ENCODE measurements at places on chromosomes 5 and 9.
A peak's percentile ranks its signal among the peaks of the same experiment; 100 is the strongest.

- DNase-seq = no peak
- peak overlapping the region; percentile 94 for H3K27ac ChIP-seq
- H3K36me3 ChIP-seq = peaks cover 3% of the 10 kb centered on the region
- H3K27me3 ChIP-seq = no peaks in the 10 kb centered on the region
- H3K4me3 ChIP-seq = peak overlapping the region; percentile 70
- H3K4me1 ChIP-seq = peaks cover 10% of the 10 kb centered on the region
Measured at GRCh38 chr9:121075251-121076036, 689 bp downstream of the CNTRL start.

DNA sequence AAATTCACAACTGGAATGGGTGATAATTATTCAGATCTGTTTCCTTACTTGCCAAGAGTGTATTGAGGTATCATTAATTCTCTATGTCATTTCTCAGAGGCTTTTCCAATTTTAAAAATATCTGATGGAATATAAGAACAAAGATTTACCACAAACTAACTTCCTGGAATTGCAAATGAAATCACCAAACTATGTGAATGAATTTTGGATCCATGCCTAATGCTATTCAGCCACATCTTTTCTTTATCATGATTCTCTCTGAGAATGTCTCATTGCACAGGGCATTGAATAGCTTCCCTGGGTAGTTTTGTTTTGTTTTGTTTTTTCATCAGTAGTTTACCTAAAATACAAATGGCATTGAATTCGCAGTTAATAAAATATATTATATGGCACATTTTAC lies 146.9 kb upstream of the FBN2 start:
- no peaks in the 10 kb centered on the region for H3K4me1 ChIP-seq
- no peaks in the 10 kb centered on the region for H3K27me3 ChIP-seq
- no peak for DNase-seq
- H3K36me3 ChIP-seq = no peaks in the 10 kb centered on the region

DNA sequence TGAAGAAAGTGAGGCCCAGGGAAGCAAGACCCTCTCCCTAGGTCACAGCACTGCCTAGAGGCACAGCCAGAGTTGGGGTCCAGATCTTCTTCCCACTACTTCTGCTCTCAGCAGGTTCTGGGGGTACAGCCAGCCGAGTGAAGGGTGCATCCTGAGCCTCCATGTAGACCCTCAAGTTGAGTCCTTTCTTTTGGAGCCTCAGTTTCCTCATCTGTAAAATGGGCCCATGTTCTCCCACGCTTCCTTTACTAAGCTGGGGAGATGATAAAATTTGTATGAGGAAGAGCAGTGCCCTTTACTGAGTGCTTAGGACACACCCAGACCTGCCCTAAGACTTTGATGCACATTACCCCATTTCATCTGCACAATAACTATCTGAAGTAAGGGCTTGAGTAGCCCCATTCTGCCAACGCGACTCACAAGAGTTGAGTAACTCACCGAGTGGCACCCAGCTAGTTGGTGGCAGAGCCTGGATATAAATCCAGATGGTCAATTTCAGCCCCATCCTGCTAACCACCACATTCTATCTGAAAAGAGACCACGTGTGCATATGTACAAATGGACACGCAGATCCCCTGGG lies 64.3 kb upstream of the GGTA1 start:
- no peak overlapping the region for H3K27ac ChIP-seq
- no peak overlapping the region for H3K4me3 ChIP-seq
- H3K36me3 ChIP-seq = no peaks in the 10 kb centered on the region

DNA sequence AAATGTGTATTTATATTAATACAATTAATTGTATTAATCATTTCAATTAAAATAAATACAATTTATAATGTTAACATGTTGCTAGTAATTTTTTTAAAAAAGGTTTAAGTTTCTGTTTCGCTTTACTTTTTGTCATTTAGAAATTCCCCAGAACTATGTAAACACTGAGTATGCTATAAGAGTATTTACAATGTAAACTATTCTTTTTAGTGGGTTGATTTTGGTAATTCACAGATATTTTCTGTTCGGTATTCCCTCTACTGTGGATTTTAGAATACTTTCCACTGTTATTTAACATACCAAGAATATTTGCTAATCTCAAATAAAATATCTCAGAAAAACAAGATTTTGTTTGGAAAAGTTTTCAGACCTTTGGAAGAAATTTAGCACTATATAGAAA lies 1564.4 kb downstream of the EFNA5 start:
- H3K27ac ChIP-seq = peak overlapping the region; percentile 63
- H3K27me3 ChIP-seq = no peaks in the 10 kb centered on the region
- no peak for DNase-seq
- H3K4me3 ChIP-seq = no peak overlapping the region

GRCh38 chr5:117302949-117303348 lies 728.3 kb upstream of the SEMA6A start:
- no peak overlapping the region for H3K4me3 ChIP-seq
- H3K36me3 ChIP-seq = no peaks in the 10 kb centered on the region
- H3K27me3 ChIP-seq = no peaks in the 10 kb centered on the region
- H3K27ac ChIP-seq = no peak overlapping the region

GRCh38 chr9:127628758-127629467 lies 16.8 kb downstream of the STXBP1 start:
- H3K36me3 ChIP-seq = no peaks in the 10 kb centered on the region
- H3K4me3 ChIP-seq = no peak overlapping the region
- no peaks in the 10 kb centered on the region for H3K27me3 ChIP-seq

DNA sequence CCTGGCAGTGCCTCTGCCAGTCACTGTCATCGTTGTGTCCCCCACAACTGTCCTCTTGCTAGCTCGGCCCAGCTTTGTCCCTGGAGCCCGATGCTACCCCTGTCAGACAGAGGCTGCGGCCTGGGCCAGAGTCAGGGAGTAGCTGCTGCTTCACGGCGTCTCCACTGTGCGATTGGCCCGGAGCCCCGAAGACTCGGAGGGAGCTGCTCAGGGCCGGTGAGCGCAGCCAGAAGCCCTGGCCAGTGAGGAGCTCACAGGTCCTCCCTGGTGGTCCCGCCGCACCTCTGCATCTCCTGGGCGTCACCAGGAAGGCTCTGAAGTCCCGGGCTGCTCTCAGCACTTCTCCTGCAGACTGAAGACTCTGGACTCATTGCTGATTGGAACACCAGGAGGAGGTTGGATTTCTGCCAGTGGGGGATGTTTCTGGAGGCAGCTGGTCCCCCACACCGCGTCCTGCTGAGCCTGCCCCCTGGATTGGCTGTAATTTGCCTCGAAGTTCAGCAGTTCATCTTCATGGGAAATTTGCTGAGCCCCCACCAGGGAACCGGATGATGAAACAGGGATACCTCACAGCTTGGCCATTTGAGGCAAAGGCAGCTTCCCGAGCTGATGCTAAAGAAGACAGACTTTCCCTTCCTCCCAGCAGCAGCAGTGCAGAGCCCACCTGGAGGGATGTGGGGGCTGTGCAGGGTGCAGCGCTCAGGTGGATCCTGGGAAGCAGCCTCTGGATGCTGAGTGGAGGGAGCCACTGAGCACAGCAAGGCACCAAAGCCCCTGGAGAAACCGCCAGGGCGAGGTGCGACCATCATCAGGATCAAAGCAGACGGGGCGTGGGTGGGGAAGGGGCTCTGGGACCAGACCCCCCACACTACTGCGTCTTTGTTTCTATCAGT lies 45.6 kb downstream of the USP20 start:
- no peaks in the 10 kb centered on the region for H3K36me3 ChIP-seq
- peaks cover 21% of the 10 kb centered on the region for H3K4me1 ChIP-seq
- no peak overlapping the region for H3K27ac ChIP-seq
- H3K27me3 ChIP-seq = no peaks in the 10 kb centered on the region
- DNase-seq = no peak
- no peak overlapping the region for H3K4me3 ChIP-seq

GRCh38 chr9:764105-764524 lies 77.4 kb upstream of the DMRT1 start:
- DNase-seq = peak; percentile 70
- no peaks in the 10 kb centered on the region for H3K36me3 ChIP-seq
- no peaks in the 10 kb centered on the region for H3K4me1 ChIP-seq
- no peaks in the 10 kb centered on the region for H3K27me3 ChIP-seq

- no peak overlapping the region for H3K27ac ChIP-seq
- no peaks in the 10 kb centered on the region for H3K27me3 ChIP-seq
Measured at GRCh38 chr5:154238776-154239481, 48.4 kb downstream of the GALNT10 start.

DNA sequence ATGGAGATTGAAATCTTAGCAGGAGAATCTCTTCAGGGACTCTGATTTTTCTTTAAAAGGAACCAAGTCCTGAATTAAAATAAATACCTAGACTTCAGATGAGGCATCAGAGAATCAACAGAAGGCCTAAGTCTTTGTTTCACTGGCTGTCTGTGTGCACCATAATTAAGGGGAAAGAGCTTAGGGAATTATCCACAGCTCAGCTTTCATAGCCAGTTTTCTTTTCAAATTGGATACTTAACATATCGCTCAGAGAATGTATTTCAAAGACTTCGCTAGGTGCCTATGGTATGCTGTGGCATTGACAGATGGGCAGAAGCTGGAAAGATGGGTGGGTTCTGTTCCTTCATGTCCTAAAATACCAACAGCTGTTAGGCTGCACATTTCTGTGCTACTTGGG lies 325.8 kb downstream of the TMEM38B start:
- H3K4me1 ChIP-seq = no peaks in the 10 kb centered on the region
- H3K27me3 ChIP-seq = no peaks in the 10 kb centered on the region
- H3K36me3 ChIP-seq = no peaks in the 10 kb centered on the region
- no peak overlapping the region for H3K4me3 ChIP-seq

- no peak overlapping the region for H3K4me3 ChIP-seq
- H3K36me3 ChIP-seq = no peaks in the 10 kb centered on the region
- peaks cover 7% of the 10 kb centered on the region for H3K4me1 ChIP-seq
- DNase-seq = no peak
- H3K27ac ChIP-seq = no peak overlapping the region
- H3K27me3 ChIP-seq = no peaks in the 10 kb centered on the region
Measured at GRCh38 chr5:57414191-57414590, 68.4 kb downstream of the ACTBL2 start.

- H3K27ac ChIP-seq = no peak overlapping the region
- H3K4me3 ChIP-seq = no peak overlapping the region
- no peaks in the 10 kb centered on the region for H3K27me3 ChIP-seq
- DNase-seq = no peak
- H3K36me3 ChIP-seq = no peaks in the 10 kb centered on the region
Measured at GRCh38 chr9:90330231-90330630, 312.4 kb downstream of the DIRAS2 start.

DNA sequence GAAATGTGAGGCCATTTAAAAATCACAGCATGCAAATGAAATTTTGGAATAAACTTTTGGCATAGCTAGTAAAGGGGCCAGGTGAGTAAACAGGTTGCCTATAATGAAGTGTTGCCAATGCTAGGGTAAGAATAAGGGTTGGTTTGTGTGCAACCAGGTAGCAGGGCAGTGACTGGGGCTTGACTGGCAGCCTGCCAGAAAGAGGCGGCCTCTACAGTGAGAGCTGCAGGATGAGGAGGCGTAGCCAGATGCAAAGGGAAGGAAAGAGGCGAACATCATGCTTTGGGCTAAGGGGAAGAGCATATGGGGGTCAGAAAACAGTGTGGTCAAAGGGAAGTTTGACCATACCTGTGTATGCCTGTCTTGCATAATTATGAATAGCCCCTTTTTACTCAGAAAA lies 70.6 kb downstream of the MAST4 start:
- DNase-seq = no peak
- H3K27ac ChIP-seq = no peak overlapping the region
- H3K4me1 ChIP-seq = no peaks in the 10 kb centered on the region
- no peaks in the 10 kb centered on the region for H3K27me3 ChIP-seq

DNA sequence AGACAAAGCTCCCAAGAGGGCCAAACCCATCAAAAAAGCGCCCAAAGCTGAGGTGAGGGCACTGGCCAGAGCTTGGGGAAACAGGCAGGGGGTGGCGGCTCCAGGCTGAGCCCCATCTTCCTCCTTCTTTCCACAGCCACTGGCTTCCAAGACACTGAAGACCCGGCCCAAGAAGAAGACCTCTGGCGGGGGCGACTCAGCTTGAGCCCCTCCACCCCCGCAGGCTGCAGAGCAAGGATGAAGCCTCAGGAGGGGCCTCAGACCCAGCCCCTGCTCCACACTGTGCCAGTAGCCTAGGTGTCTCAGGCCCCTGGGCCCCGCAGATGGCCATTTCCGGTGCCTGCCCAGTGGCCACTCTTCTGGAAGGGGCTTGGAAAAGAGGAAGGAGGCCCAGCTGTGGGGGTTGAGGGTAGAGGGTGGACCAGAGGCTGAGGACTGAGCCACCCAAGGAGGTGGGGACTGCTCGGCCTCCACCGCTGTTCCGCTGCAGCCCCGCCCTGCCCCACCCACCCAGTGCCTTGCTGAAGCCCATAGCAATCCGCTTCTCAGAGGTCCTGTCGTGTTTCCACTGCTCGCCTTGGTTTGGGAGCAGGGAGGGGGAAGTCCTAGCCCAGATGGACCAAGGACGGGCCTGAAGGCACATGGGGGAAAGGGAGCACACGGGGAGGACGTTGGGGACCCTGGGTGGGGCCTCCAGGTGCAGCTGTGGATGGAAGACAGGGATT lies 6.9 kb downstream of the REEP2 start:
- H3K4me1 ChIP-seq = peaks cover 5% of the 10 kb centered on the region
- H3K4me3 ChIP-seq = no peak overlapping the region
- no peak for DNase-seq

DNA sequence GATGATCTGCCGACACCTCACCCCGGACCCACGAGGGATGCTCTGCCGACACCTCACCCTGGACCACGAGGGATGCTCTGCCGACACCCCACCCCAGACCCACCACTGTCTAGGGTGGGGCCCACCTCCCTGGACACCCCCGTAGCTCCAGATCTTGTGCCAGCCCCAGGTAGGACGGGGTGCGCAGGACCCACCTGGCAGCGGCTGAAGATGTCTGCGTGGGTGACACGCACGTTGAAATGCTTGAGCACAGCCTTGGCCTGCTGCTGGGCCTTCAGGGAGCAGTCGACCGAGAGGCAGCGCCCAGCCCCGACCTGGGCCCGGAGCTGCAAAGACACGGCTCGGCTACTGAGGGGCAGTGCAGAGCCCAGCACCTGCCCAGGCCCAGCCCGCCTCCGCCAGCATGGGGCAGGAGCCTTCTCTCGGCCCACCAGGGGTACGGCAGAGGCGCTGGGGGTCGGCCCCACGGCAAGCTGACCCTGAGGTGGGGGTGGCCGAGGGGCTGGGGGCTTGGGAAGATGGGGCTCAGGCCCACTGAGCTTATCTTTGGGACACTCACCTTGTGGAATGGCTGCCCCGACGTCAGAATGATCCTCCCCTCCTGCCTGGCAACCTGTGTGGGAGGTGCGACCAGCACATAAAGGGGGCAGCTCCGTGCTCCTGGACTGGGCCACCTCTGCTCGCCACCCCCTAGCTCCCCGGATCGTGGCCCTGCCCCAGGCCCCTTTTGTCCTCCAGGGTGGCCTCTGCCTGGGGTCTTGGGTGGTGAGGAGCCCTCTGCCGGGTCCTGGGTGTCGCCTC lies 21.7 kb upstream of the NRARP start:
- H3K4me3 ChIP-seq = no peak overlapping the region
- DNase-seq = no peak
- H3K4me1 ChIP-seq = no peaks in the 10 kb centered on the region
- H3K27me3 ChIP-seq = no peaks in the 10 kb centered on the region

GRCh38 chr5:111545031-111545430 lies 32.7 kb upstream of the STARD4 start:
- no peak overlapping the region for H3K4me3 ChIP-seq
- H3K27ac ChIP-seq = no peak overlapping the region
- no peaks in the 10 kb centered on the region for H3K27me3 ChIP-seq
